Nucleus accumbens (tissue), 56 donors: ENCODE measurements at places on chromosomes 5 and 9.

- DNase-seq = no peak
Observed at GRCh38 chr9:84978661-84979060, 309.1 kb downstream of the NTRK2 start.

- no peak for DNase-seq
Observed at GRCh38 chr9:93645149-93645889, 68.9 kb downstream of the PHF2 start.

DNA sequence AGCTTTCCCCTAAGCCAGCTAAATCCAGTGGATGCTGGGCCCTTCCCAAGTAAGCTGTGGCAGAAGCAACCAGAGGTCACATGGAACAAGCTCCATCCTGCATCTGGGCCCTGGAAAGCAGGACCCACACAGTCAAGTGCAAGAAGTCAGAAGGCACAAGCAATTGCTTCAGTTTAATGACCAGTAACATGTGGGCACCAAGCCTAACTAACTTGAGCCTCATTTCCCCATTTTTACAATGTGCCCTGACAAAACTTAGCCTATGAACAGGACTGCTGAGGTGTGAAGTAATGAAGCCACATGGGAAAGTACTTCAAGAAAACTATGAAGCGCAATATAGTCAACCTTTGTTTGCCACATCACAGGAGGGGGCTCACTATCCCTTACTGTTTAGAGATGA, 90.5 kb downstream of the TLE1 start:
- DNase-seq = no peak

GRCh38 chr5:25362799-25363198, 718.0 kb upstream of the CDH10 start:
- DNase-seq = no peak

DNA sequence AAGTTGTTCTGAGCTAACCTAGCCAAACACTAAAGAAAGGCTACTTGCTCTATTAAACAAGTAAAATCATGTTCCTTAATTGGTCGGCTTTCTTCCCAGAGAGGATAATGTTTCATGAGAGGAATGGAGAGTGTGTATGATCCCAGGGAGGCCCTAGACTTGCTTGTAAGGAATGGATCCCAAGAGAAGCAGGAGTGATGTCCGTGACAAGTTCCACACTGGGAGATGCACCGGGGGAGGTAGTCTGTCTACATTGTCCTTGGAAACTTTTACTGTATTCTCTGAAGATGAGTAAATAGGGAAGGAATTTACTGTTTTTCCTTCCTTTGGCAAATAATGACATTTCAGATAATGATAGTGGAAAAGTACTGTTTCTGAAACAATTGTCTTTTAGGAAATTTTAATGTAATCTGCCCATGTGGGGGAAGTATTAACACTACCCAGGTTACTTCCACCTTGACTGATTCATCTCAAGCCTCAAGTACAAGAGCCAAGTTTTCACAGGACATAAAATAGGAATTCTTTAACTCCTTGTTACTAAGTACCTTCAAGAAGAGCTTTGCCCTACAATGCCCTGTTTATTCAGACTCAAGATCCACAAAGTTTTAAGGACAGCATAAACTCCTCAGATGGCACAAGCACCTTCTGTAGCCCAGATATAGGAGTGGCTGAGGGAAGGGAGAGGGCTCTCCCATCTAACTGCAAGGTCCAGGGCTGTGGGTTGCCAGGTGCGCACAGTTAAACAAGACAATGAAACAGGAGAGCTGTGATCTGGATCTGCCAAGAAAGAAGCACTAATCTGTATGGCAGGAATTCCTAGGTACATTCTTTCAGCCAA, 152.1 kb downstream of the GNA14 start:
- DNase-seq = no peak

- DNase-seq = no peak
Observed at GRCh38 chr5:59874675-59875074, 18.9 kb downstream of the PDE4D start.
